NCI-H2029 treated with DMSO at 0.1 percent for 48 hours (cell line): ENCODE measurements at places on chromosomes 2 and 18.

DNA sequence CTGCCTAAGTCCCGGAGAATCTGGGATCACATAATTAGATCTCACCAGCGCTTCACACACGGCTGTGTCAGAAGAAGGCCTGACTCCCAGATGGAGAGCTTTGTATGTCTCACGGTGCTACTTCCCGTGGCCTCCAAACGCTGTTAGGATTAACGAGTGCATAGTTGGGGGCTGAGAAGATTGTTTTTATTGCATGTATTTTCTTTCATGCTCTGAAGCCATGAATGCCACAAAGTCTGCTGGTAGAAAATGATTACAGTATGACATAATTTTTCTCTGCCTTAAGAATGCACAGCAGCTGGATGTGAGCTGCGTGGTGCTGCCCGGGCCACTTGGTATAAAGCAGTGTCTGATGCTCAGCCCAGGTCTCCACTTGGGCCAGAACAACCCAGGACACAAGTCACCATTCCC is 166.5 kb downstream of the SEPTIN10 start:
- DNase-seq, result no peak

DNA sequence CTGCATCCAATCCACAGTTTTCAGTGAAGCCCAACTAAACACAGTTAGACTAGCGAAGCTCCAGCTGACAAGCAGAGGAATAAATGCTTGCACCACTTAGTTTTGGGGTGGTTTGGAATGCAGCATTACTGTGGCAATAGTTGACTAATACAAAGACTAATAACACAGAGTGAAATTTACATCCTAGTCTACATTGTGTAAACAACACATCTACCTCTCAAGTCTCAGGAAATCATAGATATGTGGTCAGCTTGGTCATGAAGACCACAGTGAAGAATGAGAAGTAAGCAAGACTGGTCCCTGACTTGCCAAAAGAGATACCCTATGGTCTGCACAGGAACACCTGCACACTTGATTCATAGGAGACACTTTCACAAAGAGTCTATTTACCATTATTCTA is 155.1 kb upstream of the TANK start:
- DNase-seq, result no peak

GRCh38 chr18:41753826-41754225 is 201.2 kb upstream of the PIK3C3 start:
- DNase-seq, result no peak

DNA sequence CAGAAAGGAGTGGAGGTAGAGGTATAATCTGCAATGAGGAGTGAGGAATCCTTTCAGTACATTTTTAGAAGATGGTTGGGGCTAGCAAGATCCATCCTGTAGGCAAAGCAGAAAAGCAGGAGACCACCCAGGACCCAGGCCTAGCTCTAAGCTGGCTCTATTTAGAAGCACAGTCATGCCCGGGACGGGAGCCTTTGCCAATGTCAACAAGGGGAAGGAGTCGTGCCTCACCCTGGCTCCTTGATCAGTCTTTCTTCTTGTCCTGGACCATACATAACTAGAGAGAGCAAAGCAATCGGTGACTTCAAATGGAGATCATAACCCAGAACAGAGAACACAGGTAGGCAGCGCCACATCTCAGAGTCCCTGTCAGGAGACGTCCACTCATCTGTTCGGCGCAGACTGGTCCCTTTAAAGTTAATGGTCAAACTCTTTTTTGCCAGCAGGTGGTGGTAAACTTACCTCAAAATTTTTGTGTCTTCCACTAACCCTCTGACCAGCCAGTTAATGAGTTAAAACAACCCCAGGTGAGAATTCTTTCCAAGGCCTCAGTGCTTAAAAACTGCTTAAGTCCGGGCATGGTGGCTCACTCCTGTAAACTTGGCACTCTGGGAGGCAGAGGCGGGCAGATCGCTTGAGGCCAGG is 8.0 kb downstream of the MC5R start:
- DNase-seq, result no peak

DNA sequence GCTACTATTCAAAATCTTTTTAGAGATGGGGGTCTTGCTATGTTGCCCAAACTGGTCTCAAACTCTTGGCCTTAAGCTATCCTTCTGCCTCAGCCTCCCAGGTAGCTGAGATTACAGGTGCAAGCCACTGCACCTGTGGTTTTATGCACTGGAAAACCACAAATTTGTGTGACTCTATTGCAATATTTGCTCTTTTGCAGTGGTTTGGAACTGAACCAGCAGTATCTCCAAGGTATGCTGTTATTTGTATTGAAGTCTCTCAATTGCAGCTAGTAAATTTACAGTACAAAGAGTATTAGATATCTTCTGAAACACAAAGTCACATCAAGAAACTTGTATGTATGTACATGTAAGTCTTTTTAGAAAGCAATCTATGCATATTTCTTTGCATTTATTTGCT is 46.2 kb downstream of the PPP4R1 start:
- no peak for DNase-seq

GRCh38 chr2:127415593-127416505 is 2.4 kb upstream of the PROC start:
- peak; percentile 9 for DNase-seq

GRCh38 chr2:233091595-233092375 is 31.6 kb downstream of the INPP5D start:
- no peak for DNase-seq

- no peak for DNase-seq
Measured at GRCh38 chr2:176421297-176422050, 152.2 kb downstream of the MTX2 start.

DNA sequence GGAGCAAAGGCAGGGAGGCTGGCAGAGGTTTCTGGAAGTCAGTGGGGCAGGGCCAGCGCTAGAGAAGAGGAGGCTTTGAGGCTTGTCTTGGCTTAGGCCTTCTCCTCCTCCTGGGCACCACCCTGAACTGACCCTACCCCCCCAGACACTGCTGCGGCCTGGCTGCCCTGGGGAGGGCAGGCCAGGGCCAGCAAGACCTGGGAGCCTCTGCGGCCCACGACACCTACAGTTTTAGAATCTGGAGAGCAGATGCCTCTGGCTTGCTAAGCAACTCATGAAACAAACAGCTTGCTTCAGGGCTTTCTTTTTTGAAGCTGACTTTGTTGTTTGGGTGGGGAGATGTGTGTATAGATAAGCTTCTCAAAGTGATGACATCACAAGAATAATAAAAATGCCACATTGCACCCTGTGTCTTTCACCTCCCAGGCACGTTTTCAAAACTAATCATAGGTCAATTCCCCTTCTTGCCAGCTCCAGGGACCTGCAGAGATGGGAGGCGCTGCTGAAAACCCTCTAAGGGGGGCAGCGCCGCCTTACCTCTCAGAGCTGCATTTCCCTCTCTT is 46.2 kb upstream of the SMAD7 start:
- DNase-seq, result no peak

GRCh38 chr2:157170299-157170698 is 87.2 kb upstream of the GALNT5 start:
- DNase-seq, result no peak

DNA sequence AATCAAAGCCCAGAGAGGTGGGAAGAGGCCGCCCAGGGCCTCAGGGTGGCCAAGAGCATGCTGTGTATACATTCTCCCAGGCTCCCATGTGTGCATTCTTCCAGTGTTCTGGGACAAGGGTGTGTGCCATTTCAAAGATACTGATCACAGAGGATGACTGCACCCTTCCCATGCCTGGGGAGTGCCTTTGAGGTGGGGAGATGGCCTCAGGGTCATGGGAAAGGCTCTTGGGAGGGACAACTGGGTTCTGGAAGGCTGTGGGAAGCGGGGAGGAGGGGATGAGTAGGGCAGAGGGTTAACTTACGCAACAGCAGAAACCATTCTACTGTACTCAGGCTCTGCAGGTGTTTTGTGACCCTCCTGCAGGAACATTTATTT is 40.9 kb downstream of the KLHL29 start:
- no peak for DNase-seq

DNA sequence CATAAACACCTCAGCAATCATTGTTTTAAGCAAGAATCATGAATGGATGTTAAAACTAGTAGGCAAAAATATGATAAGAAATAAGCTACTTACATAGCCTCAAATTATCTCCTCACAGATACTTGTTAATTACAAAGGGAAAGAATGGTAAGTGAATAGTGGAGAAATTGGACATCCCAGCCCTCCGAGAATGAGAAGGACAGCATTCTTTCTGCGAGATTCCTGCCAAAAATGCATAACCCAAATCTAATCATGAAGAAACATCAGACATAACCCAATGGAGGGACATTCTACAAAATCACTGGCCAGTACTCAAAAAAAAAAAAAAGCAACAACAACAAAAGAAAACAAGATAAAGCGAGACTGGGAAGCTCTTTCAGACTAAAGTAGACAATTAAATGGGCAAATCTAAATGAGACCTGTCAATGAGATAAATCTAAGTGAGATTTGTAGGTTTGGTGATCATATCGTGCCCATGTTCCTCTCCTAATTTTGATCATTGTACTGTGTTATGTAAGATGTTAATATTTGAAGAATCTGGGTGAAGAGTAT is 57.9 kb upstream of the GLI2 start:
- no peak for DNase-seq

GRCh38 chr2:27185331-27186026 is 26.4 kb upstream of the ATRAID start:
- DNase-seq, result no peak

DNA sequence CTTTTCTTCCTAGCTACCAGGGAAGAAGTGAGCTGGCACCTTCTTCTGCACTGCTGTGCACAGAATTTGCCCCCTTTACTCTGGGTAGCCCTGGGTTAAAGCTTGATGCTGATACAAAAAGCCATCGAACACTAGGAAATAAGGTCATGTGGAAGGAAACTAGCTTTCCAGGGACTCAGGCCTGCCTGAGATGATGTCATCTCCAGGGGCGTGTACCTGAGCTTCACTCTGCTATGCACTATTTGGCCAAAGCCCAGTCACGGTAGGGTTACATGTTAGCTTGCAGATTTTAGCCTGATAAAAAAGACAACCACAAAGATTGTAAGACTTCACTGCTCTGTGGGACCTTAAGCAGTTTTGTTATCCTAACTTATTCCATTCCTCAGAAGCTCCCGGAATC is 20.4 kb downstream of the EDAR start:
- no peak for DNase-seq

DNA sequence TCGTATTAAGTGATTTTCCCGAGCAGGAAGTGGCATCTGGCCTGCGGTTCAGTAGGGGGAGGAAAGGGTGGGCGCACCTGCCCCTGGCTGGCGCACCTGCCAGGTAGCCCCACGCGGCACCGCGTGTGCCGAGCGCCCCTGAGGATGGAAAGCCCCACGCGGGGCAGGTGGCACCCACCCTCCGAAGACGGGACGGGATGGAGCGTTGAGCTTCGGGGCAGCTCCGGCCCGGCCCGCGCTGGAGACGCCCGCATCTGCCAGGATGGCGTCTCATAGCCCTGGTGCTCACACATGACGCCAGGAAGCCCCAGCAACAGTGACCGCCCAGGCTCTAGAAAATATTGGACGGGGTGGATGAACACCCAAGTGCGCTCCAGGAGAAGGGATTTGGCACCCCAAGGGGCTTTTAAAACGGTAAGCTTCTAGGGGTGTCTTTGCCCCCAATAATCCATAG is 2.5 kb upstream of the NFATC1 start:
- no peak for DNase-seq

- peak; percentile 70 for DNase-seq
Measured at GRCh38 chr2:237060534-237061312, 25.0 kb upstream of the COPS8 start.

DNA sequence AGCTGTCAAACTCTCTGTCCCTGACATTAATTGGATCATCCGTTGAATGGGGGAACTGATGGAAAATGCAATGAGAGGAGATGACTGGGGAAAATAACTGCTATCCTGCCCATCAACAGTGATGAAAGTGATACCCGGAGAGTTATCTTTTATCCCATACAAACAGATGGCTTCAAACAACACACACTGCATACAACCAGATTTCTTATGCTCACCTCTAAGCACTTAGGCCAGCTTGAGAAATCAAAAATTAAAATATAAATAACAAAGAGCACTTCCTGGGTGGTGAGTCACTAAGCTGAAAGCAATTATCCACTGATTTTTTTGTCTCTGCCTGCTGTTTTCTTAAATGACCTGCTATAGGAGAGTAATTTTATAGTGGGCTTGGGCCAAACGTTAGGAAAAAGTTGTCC is 237.6 kb upstream of the RGPD4 start:
- DNase-seq, result peak; percentile 29

DNA sequence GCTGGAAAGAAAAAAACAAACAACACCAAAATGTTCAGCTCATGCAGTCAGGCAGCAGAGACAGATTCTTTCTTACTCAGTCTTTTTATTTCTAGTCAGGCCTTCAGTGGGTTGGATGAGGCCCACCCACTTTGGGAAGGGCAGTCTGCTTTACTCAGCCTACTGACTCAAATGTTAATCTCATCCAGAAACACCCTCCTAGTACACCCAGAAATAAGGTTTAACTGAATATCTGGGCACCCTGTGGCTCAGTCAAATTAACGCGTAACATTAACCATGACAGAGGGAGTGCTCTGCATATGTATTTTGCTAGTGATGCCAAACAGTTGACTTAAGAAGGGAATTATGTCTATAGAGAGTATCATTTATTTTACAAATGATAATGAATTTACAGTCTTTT is 401.6 kb downstream of the PARD3B start:
- DNase-seq, result no peak

DNA sequence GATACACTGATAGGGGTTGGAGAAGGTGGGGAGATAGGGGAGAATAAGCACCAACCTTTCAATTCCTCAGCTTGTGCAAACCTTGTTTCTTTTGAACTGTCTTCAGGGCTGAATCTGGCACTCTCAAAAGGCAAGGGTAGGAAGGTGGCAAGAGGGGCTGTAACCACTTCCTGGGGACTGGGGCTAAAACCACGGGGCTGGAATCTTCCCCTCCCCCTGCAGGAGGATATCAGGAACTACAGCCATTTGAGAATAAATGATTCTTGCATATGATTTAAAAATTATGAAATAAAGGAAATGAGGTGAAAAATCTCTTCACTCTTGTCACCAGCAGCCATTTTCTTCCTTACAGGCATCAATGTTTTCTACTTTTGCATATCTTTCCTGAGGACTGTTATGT is 50.8 kb downstream of the ATOH8 start:
- no peak for DNase-seq

DNA sequence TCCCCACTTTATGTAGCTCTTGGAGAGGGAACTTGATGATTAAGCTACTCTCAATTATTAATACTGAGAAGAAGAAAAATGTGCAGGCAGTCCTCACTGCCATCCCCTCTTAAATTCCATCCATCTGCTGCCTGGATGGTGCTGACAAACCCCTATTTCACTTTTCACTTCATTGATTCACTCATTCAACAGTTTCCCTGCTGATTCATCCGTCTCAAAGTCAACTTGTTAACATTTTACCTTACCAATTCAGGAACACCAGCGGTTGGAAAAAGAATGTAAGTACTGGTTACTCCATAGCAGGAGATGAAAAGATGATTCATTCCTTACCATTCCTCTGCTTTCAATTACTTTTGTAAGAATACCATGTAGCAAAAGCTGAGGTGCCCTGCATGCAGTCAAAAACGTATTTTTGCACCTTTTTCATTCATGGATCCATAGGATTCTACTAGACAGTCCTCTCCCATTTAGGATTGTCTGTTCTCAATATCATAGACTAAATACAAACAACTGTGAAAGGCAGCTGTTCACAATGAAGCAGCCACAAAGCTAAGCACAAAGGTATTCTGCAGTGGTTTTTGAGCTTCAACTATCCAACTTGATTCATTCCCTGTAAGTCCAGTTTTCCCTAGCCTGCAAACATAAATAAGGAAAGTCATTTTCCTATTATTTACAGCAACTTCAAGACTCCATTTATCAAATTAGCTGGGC is 262.0 kb downstream of the MREG start:
- DNase-seq, result no peak
